ENCODE measurements at places on chromosomes 7 and 10.

- DNase-seq: no peak
These were observed 69.1 kb downstream of the INPP5A start for GRCh38 chr10:132606536-132607316.

GRCh38 chr10:110918269-110918642 lies 724 bp downstream of the BBIP1 start:
- no peak for DNase-seq

DNA sequence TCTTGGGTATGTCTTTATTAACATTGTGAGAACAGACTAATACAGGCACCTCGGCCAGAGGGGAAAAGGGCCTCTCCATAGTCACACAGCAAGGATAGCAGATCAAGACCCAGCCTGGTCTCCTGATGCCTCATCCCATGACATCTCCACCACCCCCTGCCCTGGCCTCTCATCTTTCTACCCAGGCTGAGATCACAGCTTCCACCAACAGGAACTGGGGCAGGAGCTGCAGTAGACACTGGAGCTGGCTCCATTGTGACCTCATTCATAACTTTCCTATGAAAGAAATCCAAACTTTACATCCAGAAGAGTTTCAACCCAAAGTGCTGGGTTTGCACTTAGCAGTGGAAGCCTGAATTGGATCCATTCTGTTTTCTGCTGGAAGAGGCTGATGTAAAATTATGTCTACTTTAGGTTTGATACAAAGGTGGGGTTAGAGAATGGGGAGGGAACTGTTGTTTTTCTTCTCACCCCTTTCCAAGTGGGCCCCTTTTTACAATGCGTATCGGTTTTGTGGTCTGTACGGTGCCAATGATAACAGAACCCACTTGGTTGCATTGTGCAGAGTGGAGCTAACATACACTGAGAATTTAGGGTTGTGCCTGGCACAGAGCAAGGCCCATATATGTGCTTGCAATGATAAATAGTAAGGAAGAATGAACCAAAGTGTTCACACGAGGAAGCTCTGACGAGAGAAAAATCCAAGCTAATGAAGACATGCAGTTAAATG lies 28.6 kb upstream of the INSIG1 start:
- DNase-seq: no peak

- DNase-seq: no peak
These were observed 112.6 kb downstream of the AOAH start for GRCh38 chr7:36611703-36612102.

DNA sequence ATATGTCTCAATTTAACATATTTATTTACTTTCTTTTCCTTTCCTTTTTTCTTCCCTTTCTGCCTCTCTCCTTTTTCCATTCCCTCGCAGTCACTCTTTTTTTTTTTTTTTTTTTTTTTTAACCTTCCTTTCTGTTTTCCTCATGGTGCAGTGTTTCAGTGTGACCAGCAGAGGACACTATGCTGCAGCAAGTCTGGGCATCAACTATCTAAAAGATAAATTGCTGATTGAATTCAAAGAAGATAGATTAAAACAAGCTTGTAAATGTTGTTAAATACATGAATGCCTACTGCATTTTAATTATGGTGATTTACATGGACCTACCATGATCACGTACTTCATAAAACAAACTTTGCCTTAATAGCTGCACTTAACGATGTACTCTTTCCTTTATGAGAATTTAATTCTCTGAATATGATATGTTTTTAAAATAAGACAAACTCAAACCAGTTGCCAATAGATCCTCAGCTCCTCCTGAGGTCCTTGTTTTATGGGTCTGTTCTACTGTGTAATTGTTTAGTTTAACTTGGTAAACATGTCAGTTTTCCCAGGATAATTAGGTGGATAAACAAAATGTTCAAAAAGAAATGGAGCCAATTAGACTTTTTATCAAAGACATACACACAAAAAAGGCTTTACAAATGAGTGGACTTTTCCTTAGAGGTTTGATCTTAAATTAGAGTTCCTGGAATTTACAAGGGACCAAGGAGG lies 101.0 kb upstream of the AGR3 start:
- peak; percentile 4 for DNase-seq

- DNase-seq: no peak
These were observed 154.1 kb downstream of the DGKB start for GRCh38 chr7:14748461-14748860.

DNA sequence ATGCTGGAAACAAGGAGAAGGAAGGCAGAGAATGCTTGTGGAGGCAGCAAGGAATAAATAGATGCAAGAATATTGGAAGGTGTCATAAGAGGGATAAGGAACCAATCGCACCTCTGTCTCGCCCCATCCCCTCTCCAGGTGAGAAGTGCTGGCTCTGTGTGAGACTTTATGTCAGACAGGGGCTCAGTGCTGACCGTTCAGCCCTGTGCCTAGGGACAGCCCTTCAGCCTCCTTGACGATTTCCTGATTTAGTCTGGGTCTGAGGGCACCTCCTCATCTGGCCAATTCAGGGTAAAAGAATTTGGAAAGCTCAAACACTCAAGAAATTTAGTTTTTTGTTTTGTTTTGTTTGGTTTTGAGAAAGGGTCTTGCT lies 54.9 kb downstream of the FAM241B start:
- no peak for DNase-seq

DNA sequence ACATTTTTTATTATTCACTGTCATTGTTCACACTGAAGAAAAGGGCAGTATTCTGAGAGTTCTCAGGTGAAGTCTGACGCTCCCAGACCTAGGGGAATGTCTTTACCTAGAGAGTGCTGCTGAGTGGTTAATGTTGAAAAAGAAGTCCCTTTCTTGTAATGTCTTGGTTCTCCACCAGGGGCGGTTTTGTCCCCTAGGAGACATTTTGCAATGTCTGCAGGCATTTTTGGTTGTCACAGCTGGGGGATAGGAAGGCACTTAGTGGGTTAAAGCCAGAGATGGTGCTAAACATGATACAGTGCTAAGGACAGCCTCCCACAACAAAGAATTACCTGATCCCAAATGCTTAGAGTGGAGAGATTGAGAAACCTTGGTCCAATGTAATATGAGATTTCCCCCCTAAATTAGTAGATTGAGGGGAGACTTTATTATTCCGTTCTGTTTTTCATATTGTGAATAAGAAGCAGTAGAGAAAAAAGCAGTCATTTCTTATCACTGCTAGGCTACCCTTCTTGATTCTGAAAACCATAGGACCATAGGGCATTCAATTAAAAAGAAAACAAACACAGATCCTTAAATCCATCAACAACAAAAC lies 13.1 kb downstream of the UMAD1 start:
- DNase-seq: peak; percentile 27

GRCh38 chr7:94423863-94424735 lies 29.4 kb downstream of the COL1A2 start:
- no peak for DNase-seq

DNA sequence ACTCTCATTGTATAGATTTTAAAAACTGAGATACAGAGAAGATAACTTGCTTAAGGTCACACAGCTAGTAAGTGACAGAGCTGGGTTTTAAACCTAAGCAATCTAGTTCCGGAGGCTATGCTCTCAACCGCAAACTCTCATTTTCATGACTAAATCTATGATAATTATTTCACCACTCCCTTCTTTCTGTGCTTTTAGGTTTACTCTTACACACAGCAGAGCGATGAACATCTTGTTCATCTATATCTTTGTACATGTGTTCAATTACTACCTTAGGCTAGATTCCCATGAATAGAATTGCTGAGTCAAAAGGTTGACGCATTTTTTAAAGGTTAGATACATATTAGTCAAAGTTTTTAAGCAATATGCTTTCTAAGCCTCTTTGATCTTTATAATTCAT lies 154.8 kb downstream of the CHN2 start:
- DNase-seq: no peak

DNA sequence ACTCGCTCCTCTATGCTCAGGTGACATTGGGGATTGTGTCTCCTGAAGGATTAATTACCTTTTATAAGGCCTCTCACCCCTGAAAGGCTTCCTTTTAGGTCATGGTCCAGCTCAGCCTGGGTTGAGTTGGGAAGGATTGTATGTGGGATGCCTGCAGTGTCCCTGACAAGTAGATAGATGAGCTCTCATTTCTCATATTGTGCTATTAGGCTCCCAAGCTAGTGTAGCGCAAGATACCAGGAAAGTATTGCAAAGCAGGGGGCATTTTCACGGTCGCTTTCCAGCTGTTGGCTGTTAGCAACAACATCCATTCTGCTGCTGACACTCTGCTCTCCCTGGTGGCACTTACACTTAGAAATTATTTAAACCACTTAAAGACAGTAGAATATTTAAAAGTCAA lies 31.9 kb downstream of the NXPH1 start:
- no peak for DNase-seq

DNA sequence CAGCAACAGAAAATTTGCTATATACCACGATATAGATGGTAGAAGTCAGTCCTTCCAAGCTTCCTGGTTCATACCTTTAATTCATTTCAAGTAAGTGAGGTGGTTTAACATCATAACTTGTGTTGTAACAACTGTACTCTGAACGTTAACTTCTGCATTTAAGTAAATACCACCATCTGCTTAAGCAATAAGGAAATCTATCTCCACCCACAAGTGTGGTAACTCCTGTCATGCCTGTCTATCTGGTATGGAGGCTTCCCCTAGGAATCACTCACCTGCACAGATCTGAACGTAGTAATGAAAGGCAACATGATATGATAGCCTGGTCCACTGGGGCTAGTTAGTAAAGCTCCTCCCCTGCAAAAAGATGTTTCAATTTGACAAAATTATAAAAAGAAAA lies 2.3 kb downstream of the ERLIN1 start:
- no peak for DNase-seq

DNA sequence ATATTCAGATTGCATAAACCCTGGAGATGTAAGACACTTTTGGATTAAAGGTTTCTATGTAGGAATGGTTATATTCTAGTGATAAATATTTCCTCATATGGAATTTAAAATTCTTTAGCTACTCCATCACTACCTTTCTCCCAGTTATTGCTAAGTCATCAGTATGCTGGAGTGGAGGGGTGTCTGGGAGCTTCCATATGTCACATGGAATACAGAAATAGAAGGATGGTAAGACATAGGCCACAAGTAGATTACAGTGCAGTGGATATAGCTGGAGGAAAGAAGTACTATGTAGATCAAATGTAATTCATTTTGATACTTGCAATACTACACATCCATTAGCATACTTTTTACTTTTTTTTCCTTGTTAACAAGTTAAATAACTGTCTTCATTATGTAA lies 428.4 kb downstream of the ARL4A start:
- DNase-seq: no peak

GRCh38 chr10:121284936-121285335 lies 313.3 kb downstream of the FGFR2 start:
- no peak for DNase-seq

DNA sequence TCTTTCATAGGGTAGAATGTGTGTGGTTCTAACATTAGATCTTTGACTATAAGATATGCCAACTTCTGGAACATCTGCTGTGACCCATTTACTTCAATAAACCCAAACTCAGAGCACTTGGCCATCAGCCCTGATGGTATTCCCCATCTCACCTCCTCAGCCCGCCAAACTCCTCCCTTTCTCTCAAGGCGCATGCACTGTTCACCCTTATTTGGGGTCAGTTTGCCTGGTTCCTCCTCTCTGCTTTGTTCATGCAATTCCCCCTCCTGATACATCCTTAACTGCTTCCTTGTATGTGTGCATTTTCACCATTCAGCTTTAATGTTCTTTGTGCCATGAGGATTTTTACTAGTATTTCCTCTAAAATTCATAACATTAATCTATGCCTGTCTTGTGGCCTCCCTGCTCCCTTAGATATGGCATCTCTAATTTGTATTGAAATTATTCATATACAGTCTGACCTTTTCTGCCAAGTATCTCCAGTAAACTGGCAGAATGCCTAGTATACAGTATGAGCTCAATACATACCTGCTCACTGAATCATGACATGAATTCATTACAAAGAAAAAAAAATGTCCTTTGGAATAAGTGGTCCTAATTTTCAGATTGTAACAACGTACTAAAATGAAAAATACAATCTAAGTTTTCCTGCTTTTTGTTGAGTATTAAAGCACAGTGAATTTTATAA lies 336.8 kb upstream of the IGFBP3 start:
- no peak for DNase-seq

DNA sequence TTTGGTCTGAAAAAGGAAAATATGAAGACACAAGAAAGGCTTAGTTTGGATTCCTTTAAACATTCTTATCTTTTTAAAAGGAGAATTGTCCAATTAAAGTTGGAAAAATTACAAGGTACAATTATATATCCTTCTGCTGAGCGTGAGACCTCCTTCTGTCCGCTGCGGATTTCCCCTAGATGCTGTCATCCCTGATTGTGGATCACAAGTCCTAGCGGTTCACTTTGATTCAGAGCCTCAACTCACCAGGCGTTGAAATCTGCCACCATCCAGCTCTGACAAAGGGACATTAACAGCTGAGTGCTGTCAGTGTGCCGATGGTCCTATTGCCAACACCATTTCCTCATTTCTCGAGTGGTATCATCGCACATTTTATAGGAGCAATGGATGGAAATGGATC lies 73.1 kb upstream of the PTER start:
- no peak for DNase-seq

- no peak for DNase-seq
These were observed 117.6 kb downstream of the DIP2C start for GRCh38 chr10:571688-572451.

- DNase-seq: no peak
These were observed 213.0 kb upstream of the PLXNA4 start for GRCh38 chr7:132789281-132789680.

DNA sequence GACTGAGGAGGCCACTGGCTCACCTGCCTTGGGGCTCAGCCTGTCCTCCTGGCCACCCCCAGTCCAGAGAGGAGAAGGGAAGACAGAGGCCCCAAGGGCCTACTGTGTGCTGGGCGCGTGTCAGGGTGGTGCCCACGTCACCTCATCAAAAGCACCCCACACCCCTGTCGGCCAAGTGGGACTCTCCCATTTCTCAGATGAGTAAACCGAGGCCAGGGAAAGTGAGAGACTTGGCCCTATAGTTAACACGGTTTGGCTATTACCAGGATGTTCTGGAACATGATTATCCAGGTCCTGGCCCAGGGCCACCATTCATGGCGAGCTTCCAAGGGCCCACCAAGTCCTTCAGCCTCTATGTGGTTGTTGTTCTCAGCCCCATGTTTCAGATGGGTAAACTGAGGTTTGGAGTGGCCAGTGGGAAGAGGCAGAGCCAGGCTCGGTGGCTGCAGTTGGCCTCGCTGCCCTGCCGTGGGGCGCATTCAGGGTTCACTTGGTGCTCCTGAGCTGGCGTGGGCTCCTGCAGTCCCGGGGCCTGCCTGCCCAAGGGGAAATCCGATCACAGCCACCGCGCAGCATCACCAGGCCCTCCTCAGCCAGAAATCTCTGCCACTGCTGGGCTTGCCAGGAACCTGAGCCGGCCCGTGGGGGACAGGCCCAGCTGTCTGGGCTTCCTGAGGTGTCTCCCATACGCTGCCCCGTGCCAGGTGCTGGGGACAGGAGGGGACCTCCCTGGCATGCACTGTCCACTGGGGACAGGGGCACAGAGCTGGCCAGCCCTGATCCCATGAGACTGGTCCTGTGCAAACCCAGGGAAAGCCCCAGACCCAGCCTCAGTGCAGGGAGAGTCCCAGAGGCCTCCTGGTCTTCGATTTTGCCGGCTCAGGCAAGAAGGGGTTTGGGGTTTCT lies 117.7 kb upstream of the TNRC18 start:
- no peak for DNase-seq

All from hematopoietic multipotent progenitor cell (in vitro differentiated cells).